ENCODE measurements at places on chromosomes 7 and 10. TPM values are rescaled to one million over a fixed set of nuclear protein-coding genes. Genes with fewer than 3 reads are reported as not detected.

MEOX2 gene
- total RNA-seq = not detected

MYH16 gene
- total RNA-seq = 0.93 TPM

ALDH18A1 gene
- total RNA-seq = 86.4 TPM

ERVW-1 gene
- total RNA-seq = not detected

GPR26 gene
- not detected for total RNA-seq

GPR15LG gene
- not detected for total RNA-seq

SSC4D gene
- 0.13 TPM for total RNA-seq

SPDYE8 gene
- total RNA-seq = not detected

UCN3 gene
- total RNA-seq = not detected

TFEC gene
- 29.1 TPM for total RNA-seq

BMPER gene
- 0.50 TPM for total RNA-seq

PRXL2A gene
- total RNA-seq = 196 TPM

PKD2L1 gene
- not detected for total RNA-seq

TLX1 gene
- not detected for total RNA-seq

ACBD5 gene
- total RNA-seq = 23.5 TPM

COL28A1 gene
- not detected for total RNA-seq

COL1A2 gene
- total RNA-seq = 3.7 TPM

TAX1BP1 gene
- 87.8 TPM for total RNA-seq

ANTXRL gene
- total RNA-seq = not detected

LEP gene
- total RNA-seq = not detected

GATA3 gene
- 1.4 TPM for total RNA-seq

GPC2 gene
- total RNA-seq = 3.9 TPM

DAGLB gene
- 16.9 TPM for total RNA-seq

SNX10 gene
- 0.80 TPM for total RNA-seq

APBB1IP gene
- not detected for total RNA-seq

SNCG gene
- 21.4 TPM for total RNA-seq

TSPAN33 gene
- not detected for total RNA-seq

ASZ1 gene
- not detected for total RNA-seq

NEURL1 gene
- total RNA-seq = 0.43 TPM

INMT gene
- total RNA-seq = not detected

MKI67 gene
- total RNA-seq = 63.0 TPM

ABCF2 gene
- total RNA-seq = 86.2 TPM

PPP1R17 gene
- not detected for total RNA-seq

ZNF37A gene
- total RNA-seq = 19.1 TPM

MRM2 gene
- 17.7 TPM for total RNA-seq

CNPY1 gene
- total RNA-seq = not detected

ACTL6B gene
- total RNA-seq = not detected

ZC3HAV1L gene
- total RNA-seq = 31.3 TPM

ASB4 gene
- not detected for total RNA-seq

PALD1 gene
- total RNA-seq = 38.7 TPM

SEM1 gene
- 45.5 TPM for total RNA-seq

OR6V1 gene
- total RNA-seq = not detected

MUC3A gene
- total RNA-seq = not detected

ELOVL3 gene
- not detected for total RNA-seq

RAPGEF5 gene
- 140 TPM for total RNA-seq

All from thoracic aorta endothelial cell (primary cell).